ENCODE measurements at places on chromosomes 6 and 20. TPM values are rescaled to one million over a fixed set of nuclear protein-coding genes. Genes with fewer than 3 reads are reported as not detected.

Gene FYN
- total RNA-seq: 103 TPM

Gene RNF182
- 2.1 TPM for total RNA-seq

Gene EBF4
- 0.19 TPM for total RNA-seq

Gene PTPN1
- 57.1 TPM for total RNA-seq

Gene MRPS18B
- total RNA-seq: 56.5 TPM

Gene CCN5
- not detected for total RNA-seq

Gene ABHD16B
- total RNA-seq: not detected

Gene TSPO2
- not detected for total RNA-seq

GRCh38 chr6:104656235-104656634 is 203.5 kb downstream of the HACE1 start:
- no peak for DNase-seq

DNA sequence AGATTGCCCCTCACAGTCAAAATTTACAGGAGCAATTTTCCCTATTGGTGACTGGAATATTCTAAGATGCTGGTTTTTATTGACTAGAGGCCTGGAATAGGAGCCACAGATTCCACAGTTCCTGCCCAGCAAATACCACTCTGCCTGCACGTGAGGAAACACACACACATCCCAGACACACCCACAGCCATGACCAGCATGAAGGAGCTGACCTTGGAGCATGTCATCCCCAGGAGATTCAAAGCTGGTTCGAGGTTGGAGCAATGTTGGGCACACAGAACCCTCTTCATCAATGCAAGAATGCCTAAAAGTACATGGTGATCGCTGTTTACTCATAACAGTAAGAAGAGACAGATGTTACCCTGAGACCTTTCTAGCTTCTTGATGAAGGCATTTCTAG is 244.6 kb upstream of the FOXQ1 start:
- no peak for DNase-seq

GRCh38 chr6:42996513-42996912 is 12.1 kb downstream of the PPP2R5D start:
- no peak for DNase-seq

DNA sequence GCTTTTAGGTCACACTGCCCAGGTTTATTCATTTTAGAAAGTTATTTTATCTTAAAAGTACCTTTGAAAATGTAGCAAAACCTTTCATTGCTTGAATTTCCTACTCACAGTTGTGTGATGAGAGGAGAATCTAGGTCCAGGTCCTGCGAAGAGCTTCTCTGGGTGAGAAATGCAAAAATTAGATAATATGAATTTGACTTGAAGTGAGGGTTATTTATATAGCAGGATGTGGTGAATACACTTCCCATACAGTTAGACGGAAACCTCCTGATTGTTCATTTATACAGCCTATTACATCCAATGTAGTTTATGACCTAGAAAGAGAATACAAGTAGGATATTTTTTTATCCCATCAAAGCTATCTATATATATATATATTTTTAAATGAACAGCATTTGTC is 30.5 kb downstream of the CDKAL1 start:
- no peak for DNase-seq

DNA sequence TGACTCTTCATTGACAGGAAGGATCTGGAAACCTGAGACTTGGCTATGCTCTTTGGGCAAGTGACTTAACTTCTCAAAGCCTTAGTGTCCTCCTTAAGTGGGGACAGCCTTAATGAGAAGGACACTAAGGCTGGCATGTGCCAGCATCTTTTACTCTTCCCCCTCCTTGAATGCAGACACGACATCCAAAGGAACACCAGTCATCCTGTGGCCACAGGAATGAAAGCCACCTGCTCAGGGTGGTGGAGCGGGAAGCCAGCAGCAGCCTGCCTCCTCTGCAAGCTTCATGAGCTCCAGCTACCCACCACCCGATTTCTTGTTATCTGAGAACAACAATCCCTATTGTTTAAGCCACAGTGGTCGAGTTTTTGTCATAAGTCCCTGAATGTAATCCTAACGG is 44.5 kb downstream of the TMEM14B start:
- DNase-seq: no peak

DNA sequence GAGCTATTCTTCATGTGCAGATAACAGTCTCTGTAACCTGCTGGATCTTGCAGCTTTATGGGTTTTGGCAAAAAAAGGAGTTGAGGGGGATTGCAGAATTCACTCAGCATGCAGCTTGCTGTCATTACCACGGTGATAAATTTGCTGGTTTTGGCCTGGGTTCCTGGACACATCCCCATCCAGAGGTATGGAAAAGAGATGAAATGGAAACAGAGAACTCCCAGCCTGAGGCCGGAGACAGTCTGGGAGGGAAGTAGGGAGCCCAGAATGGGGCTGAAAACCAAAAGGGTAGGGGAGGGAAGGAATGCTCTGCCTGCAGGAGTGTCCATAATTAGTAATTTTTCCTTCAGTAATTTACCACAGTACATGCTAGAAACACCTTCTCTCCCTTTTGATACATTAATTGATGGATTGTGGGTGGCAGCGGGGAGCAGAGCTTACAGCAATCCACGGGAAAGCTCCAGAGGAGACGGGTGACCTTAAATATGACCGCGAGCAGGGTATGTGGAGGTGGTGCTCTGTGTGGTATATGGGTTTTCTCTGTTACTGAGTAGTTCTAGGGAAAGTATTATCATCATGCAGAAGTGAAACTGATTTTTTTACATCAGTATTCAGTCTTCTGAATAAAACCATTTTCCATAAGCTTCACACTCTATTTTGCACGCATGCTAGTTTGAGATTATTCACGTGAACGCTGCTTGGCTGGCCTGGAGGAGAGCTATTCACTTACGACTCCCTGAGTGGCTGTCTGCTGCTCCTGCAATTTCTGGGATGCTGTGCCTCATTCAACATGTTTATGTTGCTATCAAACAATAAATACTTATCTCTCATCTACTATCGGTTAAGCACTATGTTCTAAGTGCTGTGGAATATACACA is 66.3 kb upstream of the KCNK16 start:
- DNase-seq: no peak

DNA sequence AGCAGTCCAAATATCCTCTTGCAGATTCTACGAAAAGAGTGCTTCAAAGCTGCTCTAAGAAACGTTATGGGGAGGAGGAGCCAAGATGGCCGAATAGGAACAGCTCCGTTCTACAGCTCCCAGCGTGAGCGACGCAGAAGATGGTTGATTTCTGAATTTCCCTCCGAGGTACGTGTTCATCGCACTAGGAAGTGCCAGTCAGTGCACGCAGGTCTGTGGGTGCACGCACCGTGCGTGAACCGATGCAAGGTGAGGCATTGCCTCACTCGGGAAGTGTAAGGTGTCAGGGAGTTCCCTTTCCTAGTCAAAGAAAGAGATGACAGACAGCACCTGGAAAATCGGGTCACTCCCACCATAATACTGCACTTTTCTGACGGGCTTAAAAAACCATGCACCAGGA is 272.1 kb upstream of the DEFB115 start:
- no peak for DNase-seq

DNA sequence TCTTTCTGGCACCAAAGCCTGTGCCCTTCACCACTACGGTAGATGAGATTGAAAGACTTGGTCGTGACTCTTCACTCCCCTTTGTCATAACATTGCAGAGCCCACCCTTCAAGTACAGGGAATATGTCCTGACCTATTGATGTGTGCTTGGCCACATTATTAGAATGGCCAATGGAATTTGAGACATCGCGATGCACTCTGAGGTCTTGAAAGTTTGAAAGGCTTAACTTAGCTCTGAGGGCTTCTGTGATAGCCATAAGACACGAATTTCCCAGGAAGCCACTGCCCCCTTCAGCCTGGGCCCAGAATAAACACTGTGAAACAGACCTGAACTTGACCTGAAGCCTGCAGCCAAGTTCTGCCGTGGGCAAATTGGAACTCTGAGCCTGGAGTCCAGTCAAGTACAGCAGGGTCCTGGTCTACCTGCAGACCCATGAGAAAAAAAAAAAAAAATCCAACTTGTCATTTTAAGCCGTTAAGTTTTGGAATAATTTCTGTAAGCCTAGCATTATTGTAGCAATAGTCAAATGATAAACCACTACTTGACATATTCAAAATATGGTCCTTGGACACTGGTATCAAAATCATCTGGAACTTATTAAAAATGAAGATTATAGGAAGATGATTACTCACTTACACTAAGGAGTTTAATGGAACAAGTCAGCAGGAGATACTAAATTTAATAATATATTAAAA is 36.9 kb upstream of the TRAF3IP2 start:
- peak; percentile 71 for DNase-seq

DNA sequence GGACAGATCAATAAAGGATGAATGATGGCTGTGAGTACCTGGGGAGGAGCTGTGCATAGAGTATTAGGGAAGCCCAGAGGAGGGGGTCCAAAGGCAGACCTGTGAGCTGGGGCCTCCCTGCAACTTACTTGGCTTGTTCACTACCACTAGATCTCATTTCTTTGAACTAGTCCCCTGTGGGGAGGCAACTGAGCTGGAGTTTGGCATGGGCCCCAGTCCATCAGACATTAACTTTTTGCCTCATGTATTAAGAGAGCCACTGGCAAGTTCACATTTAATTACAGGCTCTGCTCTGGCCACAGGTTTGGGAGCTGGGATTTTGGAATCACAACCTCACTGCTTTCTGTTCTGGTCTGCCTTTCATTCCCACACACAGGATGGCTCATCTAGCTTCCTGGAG is 254.1 kb downstream of the PRL start:
- no peak for DNase-seq

DNA sequence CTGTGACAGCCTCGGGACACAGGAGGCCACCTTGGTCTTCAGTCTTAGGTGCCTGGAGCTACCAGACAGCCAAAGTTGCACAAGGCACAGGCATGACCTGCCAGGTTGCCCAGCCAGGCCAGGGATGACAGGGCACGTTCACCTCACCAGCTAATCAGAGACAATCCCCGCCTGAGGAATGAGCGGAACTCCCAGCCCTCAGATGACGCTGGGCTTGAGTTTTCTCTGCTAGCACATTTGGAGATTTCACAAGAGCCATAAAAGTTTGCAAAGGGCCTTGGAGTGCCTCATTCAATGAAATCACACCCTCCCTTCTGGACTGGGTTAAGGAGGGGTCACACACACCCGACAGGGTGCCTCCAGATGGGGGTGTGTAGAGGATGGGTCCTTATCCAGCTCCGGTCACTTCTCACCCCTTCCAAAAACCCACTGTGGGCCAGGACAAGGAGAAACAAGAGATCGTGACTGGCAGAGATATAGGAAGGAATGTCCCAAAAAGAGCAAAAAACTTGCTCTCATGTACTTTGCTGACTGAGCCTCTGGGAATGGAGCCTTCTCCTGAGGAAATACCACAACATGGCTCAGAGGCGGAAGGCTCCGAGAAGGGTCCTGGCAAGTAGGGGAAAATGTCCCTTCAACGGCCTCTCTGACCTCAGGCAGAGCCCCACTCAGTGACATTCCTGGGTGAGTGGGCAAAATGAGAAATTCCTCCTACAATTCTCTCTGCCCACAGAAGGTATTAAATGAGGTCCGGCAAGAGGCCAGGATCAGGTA is 121.6 kb downstream of the ISM1 start:
- no peak for DNase-seq

DNA sequence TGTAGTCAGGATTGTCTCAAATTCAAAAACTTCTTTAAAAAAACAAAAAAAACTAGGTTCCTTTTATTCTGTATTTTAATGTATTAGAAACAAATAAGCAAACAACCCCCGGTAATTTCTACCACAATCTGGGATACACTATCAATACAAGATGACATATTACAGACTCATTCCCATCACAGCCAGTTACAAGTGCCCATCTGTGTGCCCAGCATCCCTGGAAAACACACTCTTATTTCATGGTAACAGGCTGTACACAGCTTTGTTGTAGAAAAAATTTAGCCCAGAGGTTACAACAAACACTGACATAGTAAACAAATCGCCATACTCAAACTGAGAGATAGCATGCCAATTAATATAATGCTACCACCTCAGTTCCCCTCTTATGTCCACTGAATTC is 16.3 kb downstream of the HBS1L start:
- DNase-seq: no peak

GRCh38 chr20:23205211-23205610 is 119.1 kb upstream of the CD93 start:
- no peak for DNase-seq

GRCh38 chr20:62692176-62692575 is 16.5 kb upstream of the NTSR1 start:
- no peak for DNase-seq

- DNase-seq: no peak
These were observed 55.9 kb downstream of the COL11A2 start for GRCh38 chr6:33136310-33136900.

GRCh38 chr20:32238483-32239425 is 31.1 kb downstream of the POFUT1 start:
- DNase-seq: no peak

DNA sequence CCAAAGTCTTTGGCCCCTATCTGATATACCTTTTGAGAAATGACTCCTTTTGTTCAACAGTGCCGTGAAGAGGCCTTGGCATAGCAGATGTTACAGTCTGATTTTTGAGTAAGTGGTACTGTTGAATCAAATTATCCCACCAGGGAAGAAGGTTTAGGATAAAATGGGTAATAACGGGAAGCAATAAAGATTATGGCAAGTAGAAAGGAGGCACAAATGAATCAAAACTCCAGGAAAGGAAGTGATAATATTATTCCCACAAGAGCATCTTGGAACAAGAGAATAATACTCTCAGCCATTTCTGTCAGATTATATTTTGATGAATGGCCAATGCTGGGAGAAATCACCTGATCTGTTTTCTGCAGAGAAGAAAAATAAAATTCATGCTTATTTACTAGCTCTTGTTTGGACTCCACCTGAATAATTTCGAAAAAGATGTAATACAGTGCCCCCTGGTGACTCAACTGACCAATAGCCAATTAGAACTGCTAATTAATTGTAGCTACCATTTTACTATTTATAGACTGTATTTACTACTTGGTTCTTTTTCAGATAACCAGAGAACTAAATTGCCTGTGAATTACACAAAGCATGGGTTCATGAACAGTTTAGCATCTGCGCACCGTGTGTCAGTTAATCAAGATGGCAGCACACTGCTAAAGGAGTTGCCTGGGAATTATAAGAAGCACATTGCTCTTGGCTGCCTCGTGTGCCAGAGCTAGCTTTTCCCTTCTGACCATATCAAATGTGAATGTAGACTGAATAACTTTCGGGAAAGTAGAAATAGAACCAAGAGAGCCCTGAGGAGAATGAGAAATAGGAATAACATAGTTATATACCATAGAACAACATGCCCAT is 78.5 kb upstream of the TRDN start:
- peak; percentile 39 for DNase-seq

DNA sequence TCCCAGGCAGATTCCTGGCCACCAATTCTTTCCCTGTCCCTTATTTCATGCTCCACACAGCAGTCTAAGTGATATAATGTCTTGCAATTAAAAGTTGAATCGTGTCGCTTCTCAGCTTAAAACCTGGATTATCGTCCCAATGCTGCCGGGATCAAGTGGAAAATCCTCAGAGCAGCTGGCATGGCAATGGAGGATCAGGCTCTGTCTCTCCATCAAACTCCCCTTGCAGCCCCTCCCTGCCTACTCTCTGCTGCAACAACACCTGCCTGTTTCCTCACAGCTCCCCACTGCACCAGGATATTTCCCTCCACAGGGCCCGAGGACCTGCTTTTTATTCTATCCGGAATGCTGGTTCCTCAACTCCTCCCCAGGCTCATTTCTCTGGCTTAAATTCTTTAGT is 277.1 kb downstream of the SYNE1 start:
- DNase-seq: no peak
